ENCODE measurements at places on chromosomes 1 and 21.

DNA sequence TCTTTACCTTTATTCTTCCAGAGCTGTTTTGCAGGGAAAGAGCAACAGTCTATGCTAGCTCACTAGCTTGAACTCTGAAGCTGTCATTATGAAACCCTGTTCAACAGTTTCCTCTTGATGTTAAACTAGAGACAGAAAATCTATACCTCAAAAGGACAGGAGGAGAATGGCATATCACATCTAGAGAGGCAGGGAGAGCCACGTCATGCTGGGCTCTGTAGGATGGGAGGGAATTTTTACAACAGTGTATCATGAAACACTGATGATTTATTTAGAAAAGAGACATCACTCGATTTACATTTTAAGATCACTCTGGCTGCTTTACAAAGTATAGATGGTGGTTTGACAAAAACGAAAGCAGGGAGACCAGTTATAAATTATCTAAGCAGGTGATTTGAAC lies 224.9 kb upstream of the COA6 start:
- DNase-seq = no peak

GRCh38 chr1:242017580-242018233 lies 18.8 kb upstream of the MAP1LC3C start:
- DNase-seq = peak; percentile 16

DNA sequence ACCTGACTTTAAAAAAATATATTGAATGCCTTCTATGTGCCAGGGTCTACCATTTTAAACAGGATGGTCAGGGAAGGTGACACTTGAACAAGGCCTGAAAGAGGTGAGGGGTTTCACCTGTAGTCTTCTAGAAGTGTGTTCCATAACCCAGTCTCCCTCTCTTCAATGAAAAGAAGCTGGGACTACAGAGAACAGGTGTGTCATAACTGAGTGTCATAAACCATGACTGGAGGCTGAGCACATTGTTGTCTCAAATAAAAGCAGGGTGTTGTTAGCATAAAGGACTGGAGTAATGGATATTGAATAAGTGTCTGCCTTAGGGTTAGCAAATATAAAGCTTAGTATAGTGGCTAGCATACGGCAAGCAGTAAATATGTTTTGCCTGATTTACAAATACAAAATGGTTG lies 65.4 kb downstream of the SYDE2 start:
- no peak for DNase-seq

DNA sequence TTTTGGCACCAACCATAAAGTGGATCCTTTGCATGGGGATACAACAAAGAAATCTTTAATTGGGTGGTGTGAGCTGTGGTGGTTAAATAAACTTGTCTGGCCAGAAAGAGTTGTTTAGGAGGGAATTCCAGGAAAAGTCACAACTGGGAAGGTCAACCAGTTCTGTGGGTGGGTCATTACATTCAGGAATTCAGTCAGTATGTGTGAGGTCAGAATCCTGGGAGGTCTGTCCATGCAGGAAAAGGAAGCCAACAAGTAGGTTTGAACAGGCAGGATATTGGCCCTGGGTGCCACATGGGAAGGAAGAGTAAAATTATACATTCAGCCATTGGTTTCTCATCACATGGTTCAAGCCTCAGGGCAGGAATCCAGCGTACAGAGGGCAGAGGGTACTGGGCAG lies 162.3 kb upstream of the ADAMTS5 start:
- no peak for DNase-seq

DNA sequence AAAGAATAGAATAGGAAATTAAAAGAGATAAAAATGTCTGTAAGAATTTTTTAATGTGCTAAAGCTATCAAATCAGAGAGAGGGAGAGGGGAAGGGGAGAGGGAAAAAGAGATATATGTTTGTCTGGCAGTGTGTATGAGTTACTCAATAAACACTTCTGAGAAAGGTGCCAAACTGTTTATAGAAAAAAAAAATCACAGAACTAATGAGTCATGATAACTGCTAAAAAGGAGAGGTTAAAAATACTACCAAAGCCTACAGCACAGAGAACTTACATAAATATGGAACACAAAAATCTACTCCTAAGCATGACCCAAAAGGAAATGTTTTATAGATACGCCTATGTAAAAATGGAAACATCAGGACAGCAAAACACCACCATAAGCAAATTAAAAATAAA lies 45.4 kb downstream of the SELENOF start:
- DNase-seq = no peak

- DNase-seq = no peak
Observed at GRCh38 chr1:156433602-156434001, 64.6 kb downstream of the RHBG start.

- no peak for DNase-seq
Observed at GRCh38 chr1:161082483-161082882, 6.9 kb downstream of the NECTIN4 start.

GRCh38 chr1:247656221-247656875 lies 23.2 kb downstream of the OR13G1 start:
- DNase-seq = no peak

- no peak for DNase-seq
Observed at GRCh38 chr1:98669355-98670296, 8.1 kb downstream of the SNX7 start.

DNA sequence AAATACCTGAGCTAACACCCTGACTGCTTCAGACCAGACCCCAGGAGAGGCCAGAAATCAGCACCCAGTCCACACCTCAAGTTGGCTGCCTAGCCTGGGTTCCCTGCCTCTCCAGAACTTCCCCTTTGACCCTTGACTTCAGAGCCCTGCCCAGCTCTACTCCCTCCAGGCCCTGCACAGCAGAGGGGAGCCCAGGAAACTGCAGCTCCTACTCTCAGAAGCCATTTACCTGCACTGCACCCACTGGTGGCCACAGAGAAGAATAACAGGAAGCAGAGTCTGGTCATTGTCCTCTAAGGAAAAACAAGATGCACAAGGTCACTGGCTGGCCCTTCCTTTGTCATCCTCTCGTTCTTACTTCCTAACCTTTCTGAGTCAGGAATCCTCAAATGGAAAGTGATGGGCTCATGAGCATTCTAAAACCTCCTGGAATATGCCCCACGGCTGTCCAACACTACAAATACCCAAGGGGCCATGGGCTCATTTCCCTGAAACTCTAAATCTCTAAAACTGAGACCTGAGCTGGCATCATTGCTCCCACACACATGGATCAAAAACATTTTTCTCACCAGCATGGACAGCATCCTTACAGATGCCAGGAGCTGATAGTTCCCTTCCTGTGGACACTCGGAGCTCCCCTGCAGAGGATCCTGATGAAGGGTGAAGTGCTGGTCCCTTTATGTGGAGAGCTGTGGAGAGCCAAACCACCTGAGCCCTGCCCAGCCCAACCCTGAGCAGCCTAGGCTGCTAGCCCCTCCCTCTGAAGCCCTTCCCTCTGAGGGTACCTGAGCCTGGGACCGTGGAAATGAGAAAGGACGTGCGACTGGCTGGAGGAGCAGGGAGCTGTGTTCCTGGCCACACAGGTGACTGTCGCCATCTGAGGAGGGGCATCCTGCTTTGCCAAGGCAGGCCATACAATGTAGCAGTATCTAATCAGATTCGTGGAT lies at the start of gene ITLN2:
Gene ITLN2, minus strand, starts transcription at position 652 of the 947 bp plus-strand sequence. Its CDS starts 68 bp downstream, at position 584.
- DNase-seq = peak; percentile 42

DNA sequence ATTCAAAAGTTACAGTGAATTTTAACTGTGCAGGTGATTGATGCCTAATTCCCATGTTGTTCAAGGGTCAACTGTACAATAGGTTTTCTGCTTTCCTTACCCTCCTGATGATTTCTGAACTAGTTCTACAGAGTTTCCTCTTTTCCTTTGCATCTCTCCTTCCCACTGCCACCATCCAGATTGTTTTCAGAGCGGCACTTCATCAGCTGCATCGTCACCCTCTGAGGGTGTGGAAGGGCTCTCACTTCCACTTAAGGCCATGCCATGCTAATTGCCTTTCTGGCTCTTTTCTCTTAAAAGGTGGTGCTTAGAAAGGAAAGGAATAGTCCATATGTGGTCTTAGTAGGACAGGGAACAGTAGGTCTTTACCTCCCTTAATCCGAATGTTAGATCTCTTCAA lies 39.1 kb downstream of the DISC1 start:
- DNase-seq = no peak

GRCh38 chr1:78834201-78834741 lies 172.3 kb downstream of the ADGRL4 start:
- no peak for DNase-seq

GRCh38 chr1:241423541-241424479 lies 66.8 kb upstream of the RGS7 start:
- no peak for DNase-seq

- DNase-seq = no peak
Observed at GRCh38 chr1:24724345-24725208, 20.7 kb upstream of the CLIC4 start.

GRCh38 chr1:61741711-61742619 lies at the start of gene PATJ:
Gene PATJ, plus strand, starts transcription at chr1:61742480. Its CDS starts 20,413 bp downstream, at chr1:61762893.
- DNase-seq = peak; percentile 65

- no peak for DNase-seq
Observed at GRCh38 chr1:101233495-101233894, 3.3 kb upstream of the S1PR1 start.
